ENCODE measurements at places on chromosomes 1 and 21.

DNA sequence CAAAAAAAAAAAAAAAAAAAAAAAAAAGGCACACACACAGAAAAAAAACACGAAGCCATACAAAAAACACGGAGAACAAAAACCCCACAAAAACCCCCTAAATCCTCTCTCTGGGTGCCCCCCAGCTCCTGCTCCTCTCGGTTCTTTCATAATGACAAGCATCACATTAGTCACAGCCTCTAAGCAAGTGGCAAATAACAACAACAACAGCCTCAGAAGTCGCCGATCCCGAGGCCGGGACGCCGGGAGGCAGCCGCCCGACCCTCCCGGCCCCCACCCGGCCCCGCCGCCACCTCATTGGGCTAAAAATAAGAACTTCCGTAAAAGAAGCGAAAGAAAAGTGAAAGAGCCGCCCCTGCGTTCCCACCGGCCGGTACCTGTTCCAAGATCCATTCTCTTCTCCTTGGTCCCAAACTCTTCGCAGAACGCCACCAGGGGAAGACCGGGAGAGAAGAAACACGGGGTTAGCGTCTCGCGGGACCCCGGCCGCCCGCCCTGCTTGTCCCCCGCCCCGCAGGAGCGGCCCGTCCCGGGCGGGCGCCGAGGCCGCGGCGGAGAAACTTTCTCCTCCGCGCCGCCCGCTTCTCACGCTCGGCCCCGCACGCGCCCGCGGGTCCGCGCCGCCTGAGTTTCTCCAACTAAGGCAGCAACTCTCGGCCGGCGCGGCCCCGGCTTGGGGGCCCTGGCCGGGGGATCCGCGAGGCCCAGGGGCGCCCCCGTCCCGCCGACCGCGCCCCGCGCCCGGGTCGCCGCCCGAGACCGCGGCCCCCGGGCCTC lies 102.8 kb downstream of the CASZ1 start:
- DNase-seq = no peak

- no peak for DNase-seq
Observed at GRCh38 chr1:163170331-163170730, 32.4 kb downstream of the RGS5 start.

DNA sequence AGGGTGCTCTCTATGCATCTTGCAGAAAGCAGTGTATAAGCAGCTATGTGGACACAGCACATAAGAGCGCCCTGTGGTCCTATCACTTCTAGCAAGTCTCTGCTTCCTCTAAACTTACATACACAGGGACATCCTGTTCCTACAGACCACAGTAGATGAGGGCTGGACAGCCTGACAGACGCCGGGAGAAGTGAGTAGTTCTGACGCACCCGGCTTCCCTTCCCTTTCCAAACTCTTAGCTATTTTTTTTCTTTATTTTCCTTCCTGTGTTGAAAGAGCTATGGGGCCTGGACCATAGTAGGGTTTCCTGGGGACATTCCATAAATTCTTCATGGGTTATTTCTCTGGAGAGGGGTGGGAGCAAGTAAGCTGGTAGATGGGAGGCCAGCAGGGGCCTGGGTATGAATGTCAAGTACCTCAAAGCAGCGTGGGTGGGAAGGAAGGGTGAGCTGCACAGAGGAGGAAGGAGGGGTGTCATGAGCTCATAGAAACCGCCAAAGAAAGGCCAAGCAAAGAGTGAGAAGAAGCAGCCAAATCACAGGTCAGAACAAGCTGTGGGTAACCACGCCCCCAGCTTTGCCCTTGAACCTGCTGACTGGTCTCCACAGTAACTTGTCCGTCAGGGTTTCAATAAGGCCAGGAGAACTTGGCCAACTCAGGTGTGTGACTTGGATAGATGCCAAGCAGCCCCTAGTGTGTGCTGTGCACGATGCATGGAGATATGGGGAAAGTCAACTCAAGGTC lies 36.6 kb downstream of the PLXNA2 start:
- no peak for DNase-seq

DNA sequence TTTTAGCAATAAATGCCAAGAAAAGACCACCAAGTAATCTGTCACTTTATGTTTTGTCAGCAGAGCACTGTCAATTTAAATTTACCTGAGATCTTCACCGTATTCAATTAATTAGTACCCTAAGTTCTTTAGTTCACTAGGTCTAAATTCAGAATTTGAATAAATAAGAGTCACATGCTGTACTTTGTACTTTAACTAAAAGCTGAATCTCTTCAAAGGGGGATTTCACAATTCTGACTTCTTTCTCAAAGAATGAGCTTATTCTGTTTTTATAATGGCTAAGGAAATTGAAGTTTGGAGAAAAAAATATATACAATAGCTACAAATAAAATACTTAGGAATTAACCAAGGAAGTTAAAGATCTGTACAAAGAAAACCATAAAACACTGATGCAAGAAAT lies 2.1 kb upstream of the GNG5 start:
- no peak for DNase-seq

GRCh38 chr1:32274646-32275340 lies 17.1 kb upstream of the HDAC1 start:
- DNase-seq = no peak

DNA sequence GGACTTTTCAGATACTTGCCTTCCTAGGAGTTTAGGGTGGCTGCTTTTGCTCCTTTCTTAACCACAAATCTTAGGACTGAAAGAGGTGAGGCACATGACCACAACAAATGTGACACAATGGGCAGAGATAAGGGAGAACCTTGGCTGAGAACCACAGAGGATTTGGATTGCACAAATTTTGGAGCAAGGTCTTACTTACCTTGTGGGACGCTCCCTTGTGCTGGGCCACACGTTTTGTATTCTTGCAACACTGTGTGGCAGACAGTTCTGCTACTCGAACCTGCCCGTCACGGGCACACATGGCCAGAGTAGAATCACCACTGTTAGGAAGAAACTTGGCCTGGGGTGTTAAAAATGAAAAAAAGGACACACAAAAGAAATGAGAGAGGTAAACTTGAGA lies 23.9 kb downstream of the DCAF8 start:
- DNase-seq = no peak

- DNase-seq = no peak
Observed at GRCh38 chr1:44855742-44856141, 12.7 kb upstream of the PTCH2 start.

- DNase-seq = no peak
Observed at GRCh38 chr1:58648842-58649241, 51.0 kb downstream of the MYSM1 start.
